Activated naive CD4-positive, alpha-beta T cell treated with anti-CD3 and anti-CD28 coated beads, Interleukin-2, amount 50 U/mL, for 16 hours (primary cell): ENCODE measurements at places on chromosomes 7 and 10.

DNA sequence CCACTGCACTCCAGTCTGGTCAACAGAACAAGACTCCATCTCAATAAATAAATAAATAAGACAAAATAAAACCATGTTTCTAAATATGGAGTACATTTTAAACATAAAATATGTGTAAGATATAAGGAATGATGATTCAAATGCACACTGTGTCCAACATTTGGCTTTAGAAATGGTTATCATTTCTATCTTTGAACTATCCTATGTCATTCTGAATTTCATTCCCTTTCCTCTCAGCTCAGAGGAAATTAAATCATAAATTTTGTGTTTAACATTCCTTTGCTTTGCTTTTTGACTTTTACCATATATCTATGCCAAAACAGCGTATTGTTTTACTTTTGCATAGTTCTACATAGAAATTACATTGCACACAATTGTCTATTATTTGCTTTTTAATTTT lies 130.9 kb downstream of the GNAT3 start:
- no peak for DNase-seq

DNA sequence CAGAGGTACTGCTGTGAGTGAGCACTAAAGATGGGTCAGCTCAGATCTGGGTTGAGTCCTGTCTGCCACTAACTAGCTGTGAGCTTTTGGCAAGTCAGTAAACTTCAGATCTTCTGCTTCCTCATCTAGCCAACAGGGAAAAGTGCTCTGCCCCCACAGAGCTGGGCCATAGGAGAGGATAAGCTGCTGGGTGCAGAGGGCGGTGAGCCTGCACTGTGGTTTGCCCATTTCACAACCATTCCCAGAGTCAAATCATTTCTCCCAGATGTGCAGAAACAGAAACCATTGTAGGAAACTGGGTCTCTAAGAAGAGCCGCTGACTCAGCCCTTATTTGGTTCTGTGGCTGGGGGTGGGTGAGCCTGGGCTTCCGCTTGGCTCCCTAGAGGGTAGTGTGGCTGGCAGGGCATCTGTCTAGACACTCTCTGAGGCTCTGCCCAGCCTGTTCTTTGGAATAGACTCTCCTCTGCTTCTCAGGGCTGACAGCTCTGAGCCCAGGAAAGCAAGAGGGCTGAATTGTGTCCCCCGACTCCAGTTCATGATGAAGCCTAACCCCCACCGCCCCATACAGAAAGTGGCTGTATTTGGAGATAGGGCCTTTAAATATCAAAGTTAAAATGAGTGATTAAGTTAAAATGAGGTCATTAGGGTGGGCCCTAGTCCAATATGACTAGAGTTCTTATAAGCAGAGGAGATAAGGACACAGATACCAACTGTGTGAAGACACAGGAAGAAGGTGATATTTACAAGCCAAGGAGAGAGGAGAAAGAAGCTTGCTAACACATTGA lies 29.5 kb upstream of the ARHGAP22 start:
- no peak for DNase-seq

GRCh38 chr10:47319784-47320183 lies 2.5 kb upstream of the GDF2 start:
- DNase-seq = no peak

DNA sequence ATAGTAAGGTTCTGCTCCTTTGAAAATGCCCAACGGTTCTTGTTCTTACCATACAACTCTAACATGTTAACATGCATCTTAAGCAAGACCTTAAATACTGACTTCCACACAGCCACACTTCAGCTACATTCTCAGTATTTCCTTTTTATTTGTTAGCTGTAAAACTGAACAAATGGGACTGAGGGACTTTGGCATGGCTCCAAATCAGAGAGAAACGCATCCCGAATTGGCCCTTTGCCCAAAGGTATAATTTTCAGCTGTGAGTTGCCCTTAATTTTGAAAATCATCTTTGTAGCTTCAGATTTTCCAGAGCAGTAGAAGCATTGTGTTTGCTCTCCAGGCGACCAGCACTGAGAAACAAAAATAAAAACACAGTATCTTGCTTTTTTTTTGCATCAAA lies 56.4 kb downstream of the NEUROD6 start:
- no peak for DNase-seq

DNA sequence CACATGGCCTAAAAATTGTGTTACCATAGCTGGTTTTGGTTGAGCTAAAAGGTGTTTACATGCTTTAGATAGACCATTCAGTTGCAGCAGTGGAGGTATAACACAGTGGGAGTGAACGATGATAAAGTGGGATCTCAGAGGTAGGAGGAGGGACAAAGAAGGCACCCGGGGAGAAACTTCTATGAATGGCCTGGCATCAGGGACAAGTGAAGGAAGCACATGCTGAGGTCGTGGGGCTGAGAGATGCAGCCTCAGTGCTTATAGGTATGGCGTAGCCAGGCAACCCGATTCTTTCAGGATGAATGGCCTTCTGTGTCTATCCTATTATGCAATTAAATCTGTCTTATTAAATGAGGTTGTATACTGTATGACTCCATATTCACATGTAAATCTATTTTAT lies 3.9 kb upstream of the CDK6 start:
- no peak for DNase-seq

DNA sequence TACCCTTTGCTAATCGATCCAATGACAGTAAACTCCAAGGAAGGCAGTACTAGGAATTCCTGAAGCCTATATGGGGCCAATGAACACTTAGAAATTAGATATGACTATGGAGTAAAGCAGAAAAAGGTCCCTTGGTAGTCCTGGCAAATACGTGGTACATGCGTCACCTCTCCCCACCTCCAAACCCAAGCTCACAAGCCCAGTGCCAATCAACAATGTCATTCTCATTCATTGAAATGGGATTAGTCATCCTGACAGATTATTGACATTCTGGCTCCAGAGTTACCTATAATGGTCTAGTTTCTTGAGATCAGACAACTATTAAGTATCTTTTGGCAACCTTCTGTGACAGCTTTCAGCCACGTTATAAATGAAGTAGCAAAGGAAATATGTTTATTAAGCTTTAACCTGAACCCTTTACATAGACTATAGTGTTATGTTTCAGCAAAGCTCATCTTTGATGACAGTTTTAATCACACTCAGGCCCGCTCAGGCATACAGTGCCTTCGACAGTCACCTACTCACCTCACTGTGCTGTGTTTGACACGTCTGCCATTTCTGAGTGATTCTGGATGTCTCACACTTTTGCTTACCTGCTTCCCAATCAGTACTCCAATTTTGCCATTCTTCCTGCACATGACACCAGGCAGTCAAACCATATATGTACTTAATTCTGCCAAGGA lies 69.6 kb upstream of the ADO start:
- no peak for DNase-seq

DNA sequence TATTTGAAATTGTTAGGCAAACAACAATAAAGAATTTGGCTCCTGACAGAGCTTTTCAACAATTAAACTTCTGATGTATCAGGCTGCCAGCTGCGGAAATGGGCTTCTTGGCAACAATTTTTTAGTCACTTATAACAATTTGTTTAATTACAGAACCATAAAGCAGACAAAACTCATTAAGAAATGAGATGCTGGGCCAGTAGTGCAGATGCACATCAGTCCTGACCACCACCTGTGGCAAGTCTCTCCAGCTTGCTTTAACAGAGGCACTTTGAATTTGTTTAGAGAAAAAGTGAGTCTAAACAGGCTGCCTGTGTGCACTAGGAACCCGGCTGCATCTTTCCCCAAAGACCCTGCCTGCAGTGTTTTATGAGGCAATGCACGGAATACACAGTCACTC lies 1124.4 kb downstream of the NXPH1 start:
- DNase-seq = no peak

DNA sequence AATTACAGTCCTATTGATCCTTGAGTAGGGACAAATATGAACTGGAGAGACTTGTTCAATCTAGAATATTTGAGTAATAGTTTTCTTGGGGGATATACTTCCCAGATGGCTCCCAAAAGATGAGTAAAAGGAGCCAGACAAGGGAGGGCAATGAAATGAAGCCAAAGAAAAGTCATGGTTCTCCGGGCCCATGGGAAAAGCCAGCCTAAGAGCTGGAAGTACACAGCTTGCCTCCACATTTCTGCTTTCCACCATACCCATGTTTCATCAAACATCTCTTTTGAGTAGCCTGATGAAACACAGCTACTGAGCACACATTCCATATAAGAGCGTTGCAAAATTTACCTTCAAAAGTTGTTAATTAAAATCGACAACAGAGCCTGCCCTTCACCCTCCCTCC lies 535.0 kb upstream of the FZD8 start:
- DNase-seq = no peak

- no peak for DNase-seq
Measured at GRCh38 chr10:4456776-4457175, 369.2 kb upstream of the AKR1E2 start.

DNA sequence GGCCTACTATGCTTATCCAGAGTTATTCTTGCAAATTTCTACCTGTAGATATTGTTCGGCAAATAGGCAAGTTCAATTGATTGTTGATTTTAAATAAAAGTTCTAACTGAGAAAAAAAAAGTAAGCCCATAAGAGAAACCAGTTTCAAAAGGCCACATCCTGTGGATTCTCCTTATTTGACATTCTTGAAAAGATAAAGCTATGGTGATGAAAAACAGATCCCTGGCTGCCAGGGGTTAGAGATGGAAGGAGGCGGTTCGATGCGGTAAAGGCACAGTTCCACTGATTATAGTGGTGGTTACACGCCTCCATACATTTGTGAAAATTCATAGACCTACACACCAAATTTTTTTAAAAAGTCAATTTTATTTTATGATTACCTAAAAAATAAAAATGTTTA lies 347.8 kb downstream of the KCNMA1 start:
- no peak for DNase-seq

- no peak for DNase-seq
Measured at GRCh38 chr7:133649593-133649992, 396.7 kb downstream of the EXOC4 start.

- no peak for DNase-seq
Measured at GRCh38 chr7:12431886-12432556, 28.4 kb upstream of the VWDE start.

DNA sequence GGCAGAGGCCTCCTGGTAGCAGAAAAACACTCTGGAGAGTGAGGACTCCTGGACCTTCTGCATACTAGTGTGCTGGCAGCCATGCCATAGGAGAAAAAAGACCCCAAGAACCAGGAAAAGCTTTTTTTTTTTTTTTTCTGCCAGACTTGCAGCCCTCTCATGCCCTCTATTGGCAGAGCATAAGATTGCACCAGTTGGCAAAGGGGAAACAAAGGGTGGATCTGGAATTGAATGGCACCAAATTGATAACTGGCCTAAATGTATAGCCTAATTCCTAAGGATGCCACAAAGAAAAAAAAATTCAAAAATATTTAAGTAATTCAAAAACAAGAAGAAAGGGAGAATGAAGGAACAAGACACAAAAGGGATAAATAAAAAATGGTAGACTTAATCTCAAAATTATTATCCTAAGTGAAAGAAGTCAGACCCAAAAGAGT lies 112.5 kb upstream of the GHITM start:
- DNase-seq = no peak

GRCh38 chr10:76403912-76404311 lies 972.5 kb downstream of the LRMDA start:
- no peak for DNase-seq
